Activated CD4-positive, alpha-beta T cell treated with anti-CD3 and anti-CD28 coated beads, Interleukin-2, amount 50 U/mL, for 4 hours (primary cell): ENCODE measurements at places on chromosomes 3 and 15.
A peak's percentile ranks its signal among the peaks of the same experiment; 100 is the strongest.

- no peak for DNase-seq
These were observed 244.1 kb upstream of the TBL1XR1 start for GRCh38 chr3:177441276-177441812.

- DNase-seq: no peak
These were observed 20.5 kb upstream of the STAG1 start for GRCh38 chr3:136772709-136773108.

- no peak for DNase-seq
These were observed 20.7 kb upstream of the ADAMTS9 start for GRCh38 chr3:64708456-64708855.

DNA sequence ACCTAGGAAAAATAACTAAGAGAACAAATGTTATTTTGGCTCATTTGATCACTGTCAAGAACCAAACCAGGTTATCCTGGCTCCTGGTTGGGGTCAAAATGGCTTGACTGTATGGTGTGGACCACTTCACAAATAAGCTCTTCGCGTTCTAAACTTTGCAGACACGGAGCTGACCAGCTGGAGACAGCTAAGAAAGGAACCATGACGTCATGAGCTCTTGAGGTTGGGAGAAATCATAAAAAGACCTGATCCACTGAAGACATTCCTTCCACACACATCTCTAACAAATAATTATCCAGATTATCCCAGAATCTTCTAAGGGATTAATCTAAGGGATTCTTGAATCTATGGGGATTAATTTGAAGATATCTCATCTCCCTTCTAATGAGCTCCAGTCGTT, 321.5 kb upstream of the IGF1R start:
- no peak for DNase-seq

- DNase-seq: no peak
These were observed 2.5 kb downstream of the CCDC80 start for GRCh38 chr3:112638327-112639020.

GRCh38 chr3:102529452-102529851, 94.6 kb downstream of the ZPLD1 start:
- DNase-seq: no peak

GRCh38 chr3:129118745-129119144, 2.9 kb downstream of the RAB43 start:
- DNase-seq: peak; percentile 28

DNA sequence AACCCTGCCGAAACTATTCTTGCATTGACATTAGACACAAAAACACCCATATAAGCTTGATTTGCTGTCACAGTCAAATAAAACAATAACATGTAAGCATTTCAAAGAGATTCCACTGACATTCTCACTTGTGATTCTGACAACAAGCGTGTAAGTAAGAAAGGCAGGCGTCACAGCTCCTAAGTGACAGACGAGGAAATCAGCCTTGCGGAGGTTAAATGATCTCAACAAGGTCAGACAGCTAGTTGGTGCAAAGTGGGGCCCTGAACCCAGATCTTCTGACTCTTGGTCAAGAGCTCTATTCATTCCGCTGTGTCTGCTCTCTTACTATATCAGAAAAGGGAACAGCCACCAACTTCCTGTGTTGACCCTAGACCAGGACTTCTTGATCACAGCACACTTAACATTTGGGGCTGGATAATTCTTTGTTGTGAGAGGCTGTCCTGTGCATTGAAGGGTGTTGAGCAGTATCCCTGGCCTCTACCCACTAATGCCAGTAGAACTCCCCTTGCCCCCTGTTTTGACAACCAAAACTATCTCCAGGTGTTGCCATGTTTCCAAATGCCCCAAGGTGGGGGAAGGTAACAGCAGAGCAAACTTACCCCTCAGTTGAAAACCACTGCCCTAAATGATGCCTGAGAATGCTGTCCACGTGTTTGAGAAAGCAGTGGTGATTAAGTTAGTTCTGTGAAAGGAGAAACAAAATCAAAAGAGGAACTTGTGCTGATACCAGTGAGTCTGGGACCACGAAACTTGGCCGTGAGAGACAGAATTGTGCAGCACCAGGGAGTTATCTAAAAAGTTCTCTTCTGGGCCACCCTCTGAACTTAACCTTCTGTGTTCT, 86.1 kb downstream of the LIPC start:
- no peak for DNase-seq

GRCh38 chr3:118473343-118473742, 561.3 kb downstream of the IGSF11 start:
- DNase-seq: no peak

GRCh38 chr3:14124223-14124614, 451 bp downstream of the CHCHD4 start:
- DNase-seq: peak; percentile 56

GRCh38 chr3:93924491-93924890, 49.2 kb downstream of the PROS1 start:
- DNase-seq: no peak

- DNase-seq: no peak
These were observed 9.1 kb downstream of the GRM2 start for GRCh38 chr3:51715977-51716294.

GRCh38 chr3:143343944-143344343, 224.4 kb downstream of the CHST2 start:
- no peak for DNase-seq

DNA sequence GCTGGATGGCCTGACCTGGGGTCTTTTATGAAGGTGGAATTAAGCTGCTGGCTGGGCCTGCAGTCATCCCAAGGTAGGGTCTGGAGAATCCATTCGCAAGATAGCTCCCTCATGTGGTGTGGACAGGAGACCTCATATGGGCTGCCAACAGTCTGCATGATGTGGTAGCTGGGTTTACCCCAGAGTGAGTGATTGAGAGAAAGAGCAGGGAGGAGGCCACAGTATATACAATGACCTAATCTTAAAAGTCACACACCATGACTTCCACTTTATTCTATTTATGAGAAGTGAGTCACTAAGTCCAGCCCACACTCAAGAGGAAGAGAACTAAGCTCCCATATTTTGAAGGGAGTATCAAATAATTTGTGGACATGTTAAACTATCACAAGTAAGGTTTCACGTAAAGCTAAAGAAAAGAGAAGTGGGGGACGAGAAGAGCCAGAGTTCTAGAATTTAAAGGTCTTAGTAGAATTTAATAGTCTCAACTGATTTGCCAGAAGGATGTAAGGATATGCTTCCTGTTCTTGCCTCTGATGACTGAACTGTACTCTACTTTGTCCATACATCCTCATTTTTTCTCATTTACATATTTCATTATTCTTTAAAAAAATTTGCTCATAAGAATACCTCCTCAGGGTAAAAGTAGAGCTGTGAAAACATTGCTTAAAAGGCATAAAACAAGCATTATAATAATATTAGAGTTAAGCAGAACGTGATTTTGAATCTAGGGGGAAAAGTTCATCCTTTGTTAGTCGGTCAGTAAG, 184.4 kb downstream of the PEX5L start:
- DNase-seq: no peak
